CD8-positive, alpha-beta memory T cell (primary cell): ENCODE measurements at places on chromosomes 2 and 18. TPM values are rescaled to one million over a fixed set of nuclear protein-coding genes. Genes with fewer than 3 reads are reported as not detected.

DNA sequence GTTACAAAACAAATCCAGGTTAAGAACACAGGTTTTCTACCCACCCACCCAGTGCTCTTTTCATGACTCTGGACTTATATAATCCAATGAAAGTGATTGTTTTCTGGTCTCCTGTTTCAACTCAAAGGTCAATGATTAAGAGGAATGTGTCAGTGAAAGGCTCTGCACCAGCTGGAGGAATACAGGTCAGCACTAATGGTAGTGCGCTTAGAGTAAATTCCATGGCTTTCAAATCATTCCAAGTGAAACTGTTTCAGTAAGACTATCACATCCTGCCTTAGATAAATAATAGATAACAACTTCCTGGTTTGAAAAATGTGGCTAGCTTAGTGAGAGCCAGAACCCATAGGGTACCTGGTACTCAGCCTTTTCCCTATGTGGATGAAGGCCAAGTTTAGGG is 47.8 kb downstream of the SLC9A4 start:
- no peak for DNase-seq

DNA sequence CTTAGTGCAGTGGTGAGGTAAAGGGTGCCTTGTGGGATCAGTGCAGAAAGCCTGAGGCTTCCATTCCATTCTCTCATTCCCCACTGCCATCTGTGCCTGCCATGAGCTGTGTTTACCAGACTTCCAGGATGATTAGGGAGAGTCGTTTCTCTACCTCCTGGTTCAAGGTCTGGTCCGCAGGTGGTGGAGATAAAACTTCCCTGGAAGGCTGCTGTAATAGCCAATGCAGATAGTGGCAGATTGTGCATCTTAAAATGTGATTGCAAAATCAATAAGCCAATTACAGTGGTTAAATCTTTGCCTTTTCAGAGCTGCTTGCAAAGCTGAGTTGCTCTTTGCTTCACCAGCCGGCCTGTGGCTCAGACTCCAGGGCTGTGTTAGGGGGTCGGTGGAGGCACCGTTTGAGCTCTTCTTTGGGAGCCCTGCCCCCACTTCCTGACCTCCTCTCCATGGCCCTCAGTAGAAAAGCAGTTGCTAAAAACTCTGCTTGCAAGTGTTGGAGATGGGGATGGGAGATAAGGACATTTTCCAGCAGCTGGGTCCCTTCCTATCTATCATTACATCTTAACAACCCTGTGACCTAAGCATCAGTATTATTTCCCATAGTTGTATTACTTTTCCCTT is 95.2 kb upstream of the HS6ST1 start:
- DNase-seq: no peak

GRCh38 chr2:68363721-68364120 is 1.4 kb upstream of the PLEK start:
- DNase-seq: no peak

Gene BMP10
- total RNA-seq: not detected

GRCh38 chr2:205032093-205032551 is 486.8 kb downstream of the PARD3B start:
- DNase-seq: no peak

Gene IL36RN
- total RNA-seq: not detected

DNA sequence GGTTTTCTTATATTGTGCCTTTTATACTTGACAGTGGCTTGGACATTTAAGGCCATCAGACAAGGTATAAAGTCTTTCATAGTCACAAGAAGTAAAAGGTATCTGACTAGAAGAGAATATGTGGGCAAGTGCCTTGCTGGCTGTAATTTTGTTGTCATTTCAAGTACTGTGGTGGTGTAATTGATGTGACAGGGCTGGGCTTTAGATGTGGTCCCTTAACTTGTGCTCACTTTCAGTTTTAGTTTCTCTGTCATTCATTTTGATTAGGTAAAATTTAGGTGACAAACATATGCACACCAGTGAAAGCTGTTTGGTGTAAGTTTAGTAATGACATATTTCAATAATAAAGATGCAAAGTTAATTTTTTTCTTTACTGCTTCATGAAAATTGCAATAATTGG is 31.2 kb upstream of the TBR1 start:
- DNase-seq: no peak

Gene DSG3
- total RNA-seq: not detected

Gene USP40
- total RNA-seq: 14.8 TPM

DNA sequence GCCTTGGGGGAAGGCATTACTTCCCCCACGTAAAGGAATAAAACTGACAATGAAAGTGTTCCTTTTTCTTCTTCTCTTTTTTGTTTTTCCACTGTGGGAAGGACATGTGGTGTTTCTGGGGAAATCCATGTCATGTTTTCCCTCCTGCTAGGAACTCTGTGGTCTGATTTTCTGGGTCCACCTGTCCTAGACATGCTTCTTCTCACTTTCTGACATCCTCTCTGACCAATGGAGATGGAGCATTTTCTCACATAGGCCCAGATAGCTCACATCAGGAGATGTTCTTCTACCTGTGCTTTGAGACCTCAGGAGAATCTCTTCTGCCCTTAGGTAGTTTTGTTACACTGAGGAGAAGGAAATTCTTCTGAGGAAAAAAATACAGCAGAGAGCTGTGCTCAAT is 252.0 kb upstream of the SIX3 start:
- no peak for DNase-seq

DNA sequence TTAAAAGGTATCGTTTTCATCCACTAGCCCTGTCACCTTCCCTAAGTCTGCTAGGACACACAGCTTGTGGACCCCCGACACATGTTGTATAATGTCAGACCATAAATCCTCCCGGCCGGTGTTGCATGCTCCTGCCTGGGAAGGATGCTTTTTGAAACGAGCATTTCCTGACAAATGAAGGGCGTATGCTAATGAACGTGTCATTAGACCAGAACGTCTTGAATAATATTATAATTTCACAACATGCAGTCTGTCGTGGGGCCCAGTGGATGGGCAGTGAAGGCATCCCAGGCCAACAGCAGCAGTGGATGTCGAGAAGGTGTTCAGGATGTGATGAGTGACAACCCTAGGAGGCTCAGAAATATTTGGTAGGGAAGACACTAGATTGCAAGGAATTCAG is 7.5 kb downstream of the CHRNA1 start:
- DNase-seq: no peak

Gene PLEKHH2
- 0.49 TPM for total RNA-seq

Gene TUBB8B
- not detected for total RNA-seq

Gene GALNT5
- not detected for total RNA-seq

Gene FBXO36
- 0.95 TPM for total RNA-seq

Gene CD8B
- total RNA-seq: 273 TPM

Gene EFEMP1
- not detected for total RNA-seq

DNA sequence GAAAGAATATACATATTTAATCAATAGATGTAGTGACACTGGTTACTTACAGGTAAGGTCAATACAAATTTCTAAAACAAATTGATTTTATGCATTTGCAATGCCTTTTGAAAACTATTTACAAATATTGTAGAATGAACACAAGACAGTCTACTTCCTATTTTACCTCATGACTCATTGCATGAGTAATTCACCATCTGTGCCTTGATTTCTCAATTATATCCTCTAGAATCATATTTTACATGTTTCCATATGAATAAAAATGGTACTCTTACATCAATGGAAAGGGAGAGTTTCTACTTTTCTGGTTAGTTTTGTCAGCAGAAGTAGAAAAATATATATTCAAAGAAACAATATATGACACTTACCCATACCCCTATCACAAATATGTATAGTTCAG is 203.8 kb upstream of the CDH7 start:
- DNase-seq: no peak

GRCh38 chr2:5985536-5986385 is 293.6 kb downstream of the SOX11 start:
- DNase-seq: no peak

GRCh38 chr2:37585982-37586621 is 85.3 kb downstream of the CDC42EP3 start:
- DNase-seq: peak; percentile 84

Gene FAM161A
- 5.8 TPM for total RNA-seq

DNA sequence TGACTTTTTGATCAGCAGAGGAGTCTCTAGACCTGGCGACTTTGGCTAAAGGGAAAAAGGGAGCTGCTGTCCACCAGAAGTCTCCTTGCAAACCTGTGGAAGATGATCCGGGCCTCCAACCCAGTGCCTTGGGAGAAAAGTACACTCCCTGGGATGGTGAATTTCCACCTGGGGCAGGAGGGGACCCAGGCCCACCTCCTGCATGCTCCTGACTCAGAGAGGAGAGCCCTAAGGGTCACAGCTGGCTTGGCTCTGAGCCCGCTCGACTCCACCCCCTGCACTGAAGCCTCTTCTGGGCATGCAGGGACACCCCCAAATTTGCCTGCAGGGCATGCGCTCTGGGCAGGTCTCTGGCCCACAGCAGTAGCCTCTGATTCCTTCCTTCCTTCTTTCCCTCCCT is 66.5 kb downstream of the PDCL3 start:
- DNase-seq: no peak

DNA sequence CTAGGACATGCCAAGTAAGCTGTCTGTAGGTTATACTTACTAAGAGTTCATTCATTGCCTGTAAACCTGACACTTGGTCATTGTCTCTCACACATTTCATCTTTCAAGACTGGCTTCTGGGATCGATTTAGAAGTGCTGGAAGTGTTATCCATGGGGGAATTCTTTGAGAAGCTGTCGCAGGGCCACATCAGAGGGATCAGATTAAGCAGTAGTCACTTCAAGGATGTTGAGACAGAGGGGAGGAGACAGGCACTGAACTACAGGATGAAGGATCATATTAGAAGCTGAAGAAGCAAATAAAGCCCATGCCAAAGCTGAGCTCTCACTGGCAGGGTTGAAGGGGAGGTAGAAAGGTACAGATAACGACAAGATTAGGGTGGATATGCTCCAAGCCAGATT is 49.0 kb downstream of the CDK15 start:
- no peak for DNase-seq

Gene AMER3
- not detected for total RNA-seq

DNA sequence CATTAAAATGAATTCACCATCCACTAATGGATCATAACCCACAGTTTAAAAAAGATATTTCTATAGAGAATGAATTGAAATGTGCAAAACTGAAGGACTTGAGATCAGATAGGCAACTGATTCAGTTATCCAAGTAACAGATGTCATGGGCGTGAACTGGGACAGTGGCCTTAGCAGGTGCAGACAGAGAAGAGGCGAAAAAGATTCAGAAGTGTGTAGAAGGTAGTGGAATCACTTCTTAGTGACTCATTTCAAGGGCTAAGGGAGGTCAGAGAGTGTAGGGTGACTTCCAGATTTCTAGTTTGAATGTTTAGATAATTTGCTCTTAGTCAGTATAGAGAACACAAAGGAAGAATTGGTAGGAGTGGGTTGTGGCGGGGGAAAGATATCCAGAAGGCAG is 79.7 kb downstream of the EHBP1 start:
- DNase-seq: no peak

- no peak for DNase-seq
Observed at GRCh38 chr2:177174486-177174885, 38.1 kb upstream of the HNRNPA3 start.

Gene THSD7B
- total RNA-seq: not detected

- no peak for DNase-seq
Observed at GRCh38 chr2:118801151-118801550, 46.3 kb downstream of the EN1 start.

GRCh38 chr2:208978946-208979345 is 444.9 kb upstream of the MAP2 start:
- DNase-seq: no peak

DNA sequence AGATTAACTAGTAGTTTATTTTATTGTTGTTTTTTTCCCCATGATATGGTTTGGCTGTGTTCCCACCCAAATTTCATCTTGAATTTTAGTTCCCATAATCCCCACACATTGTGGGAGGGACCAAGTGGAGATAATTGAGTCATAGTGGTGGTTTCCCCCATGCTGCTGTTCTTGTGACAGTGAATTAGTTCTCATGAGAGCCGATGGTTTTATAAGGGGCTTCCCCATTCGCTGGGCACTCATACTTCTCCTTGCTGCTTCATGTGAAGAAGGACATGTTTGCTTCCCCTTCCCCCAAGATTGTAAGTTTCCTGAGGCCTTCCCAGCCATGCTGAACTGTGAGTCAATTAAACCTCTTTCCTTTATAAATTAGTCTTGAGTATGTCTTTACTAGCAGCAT is 36.5 kb downstream of the GALNT14 start:
- no peak for DNase-seq

DNA sequence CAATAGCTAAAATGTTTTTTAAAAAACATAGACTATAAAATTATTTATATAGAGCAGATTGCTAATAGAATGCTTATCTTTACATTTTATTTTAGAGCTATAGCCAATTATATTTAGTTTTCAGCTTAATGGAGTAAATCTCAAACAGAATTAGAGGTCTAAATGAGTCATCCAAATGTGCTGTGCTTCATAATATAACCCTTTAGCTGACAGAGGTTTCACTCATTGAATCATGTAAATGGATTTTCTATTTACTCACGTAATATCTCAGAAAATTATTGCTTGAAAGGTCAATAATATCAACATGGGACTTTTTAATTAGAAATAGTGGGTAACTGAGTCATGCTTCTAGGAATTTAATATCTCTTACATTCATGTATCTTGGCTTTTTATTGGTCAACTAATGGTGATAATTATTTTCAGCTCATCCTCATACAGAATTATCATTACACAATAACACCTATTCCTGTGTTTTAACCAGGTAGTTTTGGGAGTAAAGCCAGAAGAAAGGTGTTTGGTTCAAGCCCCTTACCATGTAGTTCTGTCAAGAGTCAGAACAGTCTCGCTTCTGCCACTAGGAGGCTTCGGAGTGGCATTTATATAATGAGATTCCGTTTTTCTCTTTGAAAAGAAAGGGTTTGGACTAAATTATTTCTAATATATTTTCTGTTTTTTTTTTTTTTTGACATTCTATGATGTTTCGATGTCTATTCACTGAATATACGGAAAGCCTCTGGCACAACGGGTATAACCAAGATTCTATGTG is 217.6 kb downstream of the CDH7 start:
- DNase-seq: no peak

DNA sequence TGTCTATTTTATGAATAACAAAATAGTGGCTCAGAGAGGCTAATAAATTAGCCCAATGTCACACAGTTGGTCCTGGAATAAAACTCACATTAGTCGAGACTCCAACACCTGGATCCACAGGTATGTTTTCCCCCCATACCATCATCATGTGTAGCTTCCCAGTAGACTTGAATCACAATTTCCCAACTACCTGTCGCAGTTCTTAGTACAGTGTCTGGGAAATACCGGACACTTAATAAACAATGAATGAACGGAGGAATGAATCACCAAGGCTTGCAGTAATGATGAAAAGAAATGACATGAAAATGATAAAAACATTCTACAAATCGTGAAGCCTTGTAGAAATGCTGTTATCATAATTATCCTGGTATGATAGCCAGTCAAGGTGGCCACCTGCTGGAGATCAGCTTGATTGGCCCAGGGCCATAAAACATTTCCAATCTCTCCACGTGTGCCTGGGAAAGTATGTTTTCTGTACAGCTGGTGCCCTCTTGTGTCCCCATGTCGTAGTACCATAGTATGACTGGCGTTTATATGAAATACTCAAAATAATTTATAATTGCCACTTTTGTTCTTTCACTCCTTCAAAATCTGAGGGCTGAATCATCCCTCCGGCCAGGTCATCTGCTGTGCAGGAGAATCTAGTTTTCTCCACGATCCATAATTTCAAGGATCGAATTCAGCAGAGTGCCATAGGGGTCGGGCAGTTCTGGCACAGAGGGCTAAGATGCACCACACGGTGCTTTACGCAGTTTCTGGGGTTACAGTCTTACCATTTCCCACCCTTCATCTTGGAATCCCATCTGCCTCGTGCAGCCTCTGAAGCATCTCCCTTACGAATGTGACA is 95.4 kb downstream of the LAMA1 start:
- no peak for DNase-seq

Gene STARD6
- total RNA-seq: not detected

GRCh38 chr2:147467441-147467840 is 377.4 kb upstream of the ACVR2A start:
- DNase-seq: no peak
